ENCODE measurements at places on chromosomes 2 and 18.

DNA sequence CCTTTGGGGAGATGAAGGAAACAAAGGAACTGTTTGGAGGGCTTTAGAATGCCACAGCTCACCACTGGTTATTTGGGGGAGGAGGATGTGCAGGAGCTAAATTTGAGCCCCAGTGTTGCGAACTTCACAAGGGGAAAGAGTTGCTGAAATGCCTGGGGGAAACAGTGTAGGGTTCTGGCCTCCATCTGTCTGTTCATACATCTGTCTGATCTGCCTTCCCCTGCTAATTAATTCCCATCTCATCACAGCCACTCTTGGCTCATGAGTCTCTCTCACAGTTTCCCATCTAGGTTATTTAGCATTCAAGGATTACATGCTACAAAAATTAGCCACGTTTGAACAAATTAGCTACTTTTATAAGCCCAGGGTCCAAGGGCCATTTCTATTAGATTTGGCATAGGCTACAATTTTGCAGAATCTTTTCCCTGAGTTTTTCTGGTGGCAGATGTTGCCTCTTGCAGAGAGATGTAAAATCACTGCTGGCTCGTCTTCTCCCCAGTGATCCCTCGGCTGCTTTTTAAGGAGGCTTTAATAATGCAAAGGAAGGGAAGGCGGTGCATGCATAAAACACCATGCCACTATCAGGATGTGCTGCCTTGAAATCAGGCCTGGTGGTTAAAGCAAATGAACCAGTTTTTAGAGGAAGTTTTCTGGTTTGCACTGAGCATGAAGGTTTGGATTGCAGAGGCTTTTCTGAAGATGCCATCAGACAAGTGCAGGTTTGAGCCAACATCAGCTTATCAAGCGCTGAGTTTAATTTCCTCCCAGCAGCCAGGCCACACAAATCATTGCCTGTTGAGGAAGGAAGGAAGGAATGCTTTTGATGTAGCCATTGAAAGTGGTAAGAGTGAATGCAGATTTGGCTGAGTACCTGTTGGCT lies 35.0 kb downstream of the ADD2 start:
- no peak for DNase-seq

DNA sequence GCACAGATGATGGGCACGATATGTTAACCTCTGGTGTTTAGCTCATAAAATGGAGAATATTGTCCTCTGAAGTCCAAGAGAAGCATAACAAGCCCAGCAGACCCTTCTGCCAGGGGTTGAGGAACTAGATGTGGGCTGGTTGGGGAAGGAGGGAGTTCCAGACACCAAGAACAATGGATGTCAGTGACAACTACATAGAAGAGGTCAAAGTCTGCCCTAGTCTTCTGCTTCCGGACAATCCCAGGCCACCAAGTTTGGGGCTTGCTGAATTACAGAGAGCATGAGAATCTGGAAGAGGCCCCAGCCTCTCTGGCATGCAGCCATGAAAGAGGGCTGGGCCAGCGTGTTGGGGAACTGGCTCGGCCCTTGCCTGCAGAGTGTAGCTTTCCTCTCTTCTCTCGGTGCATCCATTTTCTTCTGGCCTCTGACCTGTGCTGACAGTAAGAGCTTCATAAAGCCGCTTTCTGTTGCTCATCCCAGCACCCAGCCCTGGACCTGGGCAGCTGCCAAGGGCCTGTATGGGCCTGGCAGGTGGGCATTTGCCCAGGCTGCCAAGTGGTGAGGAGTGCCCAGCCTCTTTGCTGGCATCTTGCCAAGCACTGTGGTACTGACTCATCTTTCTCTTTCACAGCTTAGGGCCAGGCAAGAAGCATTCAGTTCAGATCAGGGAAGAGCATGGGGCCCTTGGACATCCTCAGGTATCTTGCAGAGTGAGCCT lies 14.6 kb upstream of the LAPTM4A start:
- DNase-seq: no peak

GRCh38 chr2:186543561-186544131 lies 46.2 kb upstream of the ITGAV start:
- DNase-seq: no peak

- DNase-seq: no peak
These were observed 12.2 kb downstream of the GPATCH11 start for GRCh38 chr2:37096568-37096967.

DNA sequence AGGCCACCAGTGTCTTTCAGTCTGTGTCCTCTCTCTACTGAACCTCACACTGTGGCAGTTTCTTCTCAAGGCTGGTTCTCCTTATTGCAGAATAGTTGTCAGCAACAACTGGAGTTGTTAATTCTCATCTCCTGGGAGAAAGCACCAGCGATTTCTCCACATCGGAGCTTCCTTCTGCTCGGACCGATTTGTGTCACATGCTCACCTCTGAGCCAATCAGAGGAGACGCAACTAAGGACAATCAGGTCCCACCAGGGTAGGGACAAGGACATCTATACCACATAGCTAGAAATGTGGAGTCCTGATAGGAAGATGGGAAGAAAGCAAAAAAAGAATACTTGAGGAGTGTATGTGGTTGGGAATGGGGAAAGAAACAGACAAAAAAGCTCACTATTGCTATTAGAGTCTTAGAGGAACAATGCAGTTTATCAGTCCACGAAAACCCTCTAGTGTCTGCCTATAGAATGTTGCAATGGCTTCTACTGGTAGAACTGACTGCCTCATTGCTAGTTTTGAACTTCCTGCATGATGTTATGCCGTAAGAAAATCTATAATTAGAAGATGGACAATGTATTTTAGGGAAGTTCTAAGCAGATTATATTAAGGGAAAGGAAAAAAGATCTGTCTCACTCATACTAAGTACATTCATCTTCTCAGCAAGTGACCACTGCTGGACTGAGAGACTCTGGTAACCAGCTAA lies 169.7 kb downstream of the CDCA7 start:
- no peak for DNase-seq

DNA sequence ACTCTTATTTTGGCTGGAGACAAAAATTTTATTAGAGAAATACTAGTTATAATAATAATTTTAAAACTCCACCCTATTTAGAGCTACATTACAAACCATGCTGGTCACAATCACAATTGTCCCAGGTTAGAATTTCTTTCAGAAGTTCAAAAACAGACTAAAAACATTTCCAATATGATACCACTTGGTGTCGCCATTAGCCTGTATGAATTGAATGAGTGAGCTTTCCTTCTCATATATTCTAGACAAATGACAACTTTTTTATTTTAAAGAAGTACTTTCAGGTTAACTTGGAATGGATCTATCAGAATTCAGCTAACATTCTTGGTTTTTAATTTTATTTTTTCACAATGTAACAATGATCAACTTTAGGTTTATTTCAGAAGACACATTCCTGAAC lies 48.0 kb downstream of the SERPINB8 start:
- DNase-seq: no peak

- DNase-seq: no peak
These were observed 4.8 kb downstream of the TGFBRAP1 start for GRCh38 chr2:105324732-105325131.

DNA sequence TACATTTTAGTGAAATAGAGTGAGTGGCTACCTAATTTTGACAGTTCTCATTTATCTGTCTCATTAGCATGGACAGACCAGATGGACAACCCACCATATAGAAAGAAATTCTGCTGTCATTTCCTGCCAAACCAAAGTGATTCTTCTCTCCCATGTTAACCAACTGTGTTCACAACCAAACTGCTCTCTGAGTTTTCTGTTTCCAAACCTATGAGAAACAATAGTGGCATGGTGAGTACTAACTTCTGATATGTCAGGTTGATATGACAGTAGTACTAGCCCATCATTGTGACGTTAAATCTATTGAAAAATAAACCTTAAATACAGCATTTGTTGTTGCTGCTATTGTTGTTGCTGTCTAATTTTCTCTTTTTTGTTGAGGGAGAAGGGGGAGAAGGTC lies 72.7 kb downstream of the IKZF2 start:
- no peak for DNase-seq

DNA sequence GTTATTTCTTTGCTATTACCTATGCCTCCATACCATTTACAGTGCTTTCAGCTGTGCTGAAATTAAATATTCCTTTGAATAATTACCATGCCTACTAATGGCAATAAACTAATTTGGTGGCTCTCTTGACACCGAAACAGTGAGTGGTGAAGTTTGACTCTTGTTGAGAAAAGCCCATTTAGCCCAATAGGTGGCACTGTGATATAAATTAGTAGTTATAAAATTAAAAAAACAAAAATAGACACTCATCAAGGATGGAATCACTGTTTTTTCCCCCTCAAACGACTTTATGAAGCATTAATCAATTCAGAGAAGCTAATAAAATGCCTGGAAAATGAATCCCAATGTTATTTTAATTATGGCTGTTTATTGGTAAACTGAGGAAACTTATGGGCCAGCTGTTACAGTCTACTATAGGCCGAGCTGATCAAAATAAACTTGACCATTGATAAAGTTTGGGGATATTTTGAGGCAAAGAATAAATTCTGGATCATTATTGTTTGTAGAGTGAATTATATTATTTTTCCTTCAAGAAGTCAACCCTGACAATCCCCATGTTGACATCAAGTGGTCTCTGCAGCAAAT lies 339.6 kb downstream of the TRIB2 start:
- no peak for DNase-seq

DNA sequence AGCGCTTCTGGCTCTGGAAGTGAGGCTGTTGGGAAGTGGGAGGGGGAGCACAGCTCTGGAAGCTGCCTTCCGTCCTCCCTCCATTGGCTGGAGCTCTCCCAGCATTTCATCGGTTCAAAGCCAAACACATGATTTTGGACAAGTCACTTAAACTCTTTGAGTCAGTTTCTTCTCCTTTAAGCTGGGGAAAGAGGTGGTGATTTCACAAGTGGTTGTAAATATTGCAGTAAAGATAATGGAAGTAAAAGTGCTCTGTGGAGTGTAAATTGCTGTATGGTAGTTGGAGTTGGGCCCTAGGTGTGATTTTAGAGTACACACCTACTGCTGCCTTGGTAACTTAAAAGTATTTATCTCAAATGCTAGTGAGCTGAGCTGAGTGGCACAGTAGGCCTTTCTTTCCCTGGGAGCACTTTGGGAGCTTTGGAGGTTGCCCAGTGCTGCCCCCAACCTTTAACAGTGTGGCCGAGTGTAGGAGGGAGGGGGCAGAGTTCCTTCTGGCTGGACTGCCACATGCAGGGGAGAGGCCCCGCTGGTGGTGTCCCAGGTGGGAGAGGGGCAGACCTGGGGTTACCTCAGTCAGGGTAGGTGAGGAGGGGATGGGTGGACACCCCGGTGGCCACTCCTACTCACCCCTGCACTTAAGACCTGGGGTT lies 54.7 kb downstream of the ASAP2 start:
- DNase-seq: no peak

DNA sequence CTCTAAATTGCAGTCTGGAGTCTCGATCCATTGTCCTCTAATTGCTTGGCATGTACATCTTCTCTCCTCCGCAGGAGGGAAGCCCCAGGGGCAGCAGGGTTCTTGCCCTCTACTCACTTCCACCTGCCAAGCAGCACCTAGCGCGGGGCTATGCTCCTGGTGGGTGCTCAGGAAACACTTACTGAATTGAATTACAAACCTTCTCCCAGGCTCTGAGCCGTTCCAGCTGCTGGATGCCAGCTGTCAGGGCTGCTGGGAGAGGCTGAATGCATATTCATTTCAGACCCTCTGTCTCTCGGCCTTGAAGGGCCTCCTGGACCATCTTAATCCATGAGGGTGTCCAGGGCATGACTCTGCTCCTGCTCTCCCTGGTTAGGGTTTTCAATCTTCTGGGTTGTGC lies 94.0 kb downstream of the CELF4 start:
- DNase-seq: no peak

GRCh38 chr2:70999362-70999761 lies 4.7 kb upstream of the TEX261 start:
- no peak for DNase-seq

All from urinary bladder (tissue), 4 donors.